ENCODE measurements at places on chromosomes 13 and 19. TPM values are rescaled to one million over a fixed set of nuclear protein-coding genes. Genes with fewer than 3 reads are reported as not detected.

DNA sequence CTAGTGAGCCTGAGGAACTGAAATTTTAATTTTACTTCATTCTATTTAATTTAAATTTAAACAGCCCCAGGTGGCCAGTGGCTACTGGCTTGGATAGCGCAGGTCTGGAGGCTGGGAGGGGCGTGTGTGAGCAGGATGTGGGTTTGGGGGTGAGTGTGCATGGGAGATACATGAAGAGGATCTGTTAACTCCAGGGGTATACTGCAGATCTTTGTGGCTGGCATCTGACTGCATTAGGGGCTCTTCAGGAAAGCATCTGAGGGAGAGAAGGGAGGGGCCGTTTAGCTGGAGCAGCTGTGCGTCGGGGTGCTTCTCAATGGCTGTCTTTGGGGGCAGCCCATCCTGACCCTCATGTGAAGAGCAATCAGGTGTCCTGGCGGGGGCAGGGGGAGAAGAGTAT is 6.8 kb downstream of the SHANK1 start:
- H3K4me1 ChIP-seq, result no peaks in the 10 kb centered on the region
- no peaks in the 10 kb centered on the region for H3K27me3 ChIP-seq
- no peak overlapping the region for H3K27ac ChIP-seq

GRCh38 chr13:32031025-32031814 is at the start of gene FRY:
Gene FRY, plus strand, starts transcription at chr13:32031774. Its CDS starts 22 bp downstream, at chr13:32031796.
- DNase-seq, result peak; percentile 77
- H3K27me3 ChIP-seq, result no peaks in the 10 kb centered on the region
- no peaks in the 10 kb centered on the region for H3K36me3 ChIP-seq
- H3K27ac ChIP-seq, result no peak within 1 kb of the TSS
- H3K4me3 ChIP-seq, result peak within 1 kb of the TSS; percentile 75

GRCh38 chr19:38543807-38544568 is 73.8 kb downstream of the MAP4K1 start:
- DNase-seq, result peak; percentile 86
- no peak overlapping the region for H3K27ac ChIP-seq

- peaks cover 10% of the 10 kb centered on the region for H3K27me3 ChIP-seq
- no peak overlapping the region for H3K4me3 ChIP-seq
- H3K36me3 ChIP-seq, result no peaks in the 10 kb centered on the region
Observed at GRCh38 chr19:13092606-13093235, 9.9 kb downstream of the LYL1 start.

DNA sequence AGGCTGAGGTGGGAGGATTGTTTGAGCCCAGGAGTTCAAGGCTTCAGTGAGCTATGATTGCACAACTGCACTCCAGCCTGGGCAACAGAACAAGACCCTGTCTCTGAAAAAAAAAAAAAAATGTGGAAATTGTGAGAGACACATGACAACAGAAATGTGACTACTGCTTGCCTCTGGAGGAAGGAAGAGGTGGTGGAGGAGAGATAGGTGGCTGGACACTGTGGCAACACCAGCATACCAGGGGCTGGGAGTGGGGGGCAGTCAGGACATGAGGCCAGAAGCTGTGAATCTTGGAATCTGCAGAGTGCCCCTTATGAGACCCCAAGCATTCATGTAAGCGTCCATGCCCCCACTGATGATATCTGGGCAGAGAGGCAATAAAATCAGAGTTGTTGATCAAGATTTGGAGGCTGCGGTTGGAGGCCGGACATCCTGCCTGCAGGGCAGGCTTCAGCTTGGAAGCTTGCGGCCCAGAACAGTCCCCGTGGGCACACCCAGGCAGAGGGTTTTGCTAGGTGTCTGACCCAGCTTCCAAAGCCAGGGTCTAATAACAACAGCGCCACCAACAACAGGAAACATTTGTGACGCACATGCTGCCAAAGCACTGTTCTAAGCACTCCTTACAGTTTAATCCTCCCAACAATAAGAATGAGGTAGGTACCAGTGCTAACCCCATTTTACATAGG is 16.9 kb downstream of the FAM187B start:
- DNase-seq, result no peak
- no peaks in the 10 kb centered on the region for H3K36me3 ChIP-seq
- H3K4me3 ChIP-seq, result no peak overlapping the region
- no peak overlapping the region for H3K27ac ChIP-seq
- no peaks in the 10 kb centered on the region for H3K27me3 ChIP-seq

The ATXN8OS gene
- not detected for total RNA-seq

The TTC9B gene
- total RNA-seq, result not detected

The MEIS3 gene
- total RNA-seq, result 7.6 TPM

The ZNF560 gene
- total RNA-seq, result not detected

The LYPD3 gene
- total RNA-seq, result 1.7 TPM

The WTIP gene
- 22.3 TPM for total RNA-seq

- DNase-seq, result no peak
- H3K4me3 ChIP-seq, result peak overlapping the region; percentile 88
- H3K27ac ChIP-seq, result peak overlapping the region; percentile 96
- H3K36me3 ChIP-seq, result no peaks in the 10 kb centered on the region
Observed at GRCh38 chr13:33543089-33543459, 257.5 kb upstream of the STARD13 start.

- no peaks in the 10 kb centered on the region for H3K36me3 ChIP-seq
- no peaks in the 10 kb centered on the region for H3K4me1 ChIP-seq
- no peaks in the 10 kb centered on the region for H3K27me3 ChIP-seq
- no peak within 1 kb of the TSS for H3K27ac ChIP-seq
- peak within 1 kb of the TSS; percentile 52 for H3K4me3 ChIP-seq
- DNase-seq, result peak; percentile 82
Observed at GRCh38 chr19:7926021-7926726, at the start of gene CTXN1. Gene CTXN1, minus strand, starts transcription at chr19:7926135. Its CDS starts 597 bp downstream, at chr19:7925538.

- no peak overlapping the region for H3K4me3 ChIP-seq
- H3K27me3 ChIP-seq, result peaks cover 2% of the 10 kb centered on the region
- no peak overlapping the region for H3K27ac ChIP-seq
- no peaks in the 10 kb centered on the region for H3K36me3 ChIP-seq
- H3K4me1 ChIP-seq, result no peaks in the 10 kb centered on the region
- DNase-seq, result no peak
Observed at GRCh38 chr13:108326309-108326708, 56.8 kb downstream of the TNFSF13B start.

DNA sequence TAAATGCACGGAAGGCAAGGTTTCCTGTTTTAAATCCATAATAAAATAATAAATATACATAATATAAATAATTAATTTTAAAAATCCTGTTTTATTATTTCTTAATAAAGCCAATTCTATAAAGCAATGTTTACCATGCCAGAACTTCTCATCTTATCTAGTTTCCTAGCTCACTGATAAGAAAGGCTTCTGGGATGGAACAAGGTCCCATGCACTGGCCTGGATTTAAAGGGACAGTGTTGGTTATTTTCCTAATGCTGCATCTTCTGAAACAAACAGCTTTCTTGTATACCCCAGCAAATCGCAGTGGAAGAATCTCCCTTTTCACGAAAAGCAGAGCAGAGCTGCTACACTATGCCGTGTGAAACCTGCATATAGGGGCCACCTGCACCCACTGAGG is 68.8 kb downstream of the LNX2 start:
- DNase-seq, result no peak
- no peaks in the 10 kb centered on the region for H3K4me1 ChIP-seq
- no peak overlapping the region for H3K27ac ChIP-seq
- no peak overlapping the region for H3K4me3 ChIP-seq
- no peaks in the 10 kb centered on the region for H3K27me3 ChIP-seq
- peaks cover 19% of the 10 kb centered on the region for H3K36me3 ChIP-seq

GRCh38 chr13:103663996-103664395 is 597.8 kb upstream of the SLC10A2 start:
- no peaks in the 10 kb centered on the region for H3K36me3 ChIP-seq
- H3K4me3 ChIP-seq, result no peak overlapping the region
- no peaks in the 10 kb centered on the region for H3K4me1 ChIP-seq

GRCh38 chr19:55436847-55437246 is 6.3 kb downstream of the SHISA7 start:
- H3K36me3 ChIP-seq, result no peaks in the 10 kb centered on the region
- no peak overlapping the region for H3K4me3 ChIP-seq
- DNase-seq, result no peak
- H3K4me1 ChIP-seq, result peaks cover 3% of the 10 kb centered on the region

- H3K27ac ChIP-seq, result no peak overlapping the region
- H3K36me3 ChIP-seq, result no peaks in the 10 kb centered on the region
- H3K4me1 ChIP-seq, result no peaks in the 10 kb centered on the region
- no peak for DNase-seq
- no peaks in the 10 kb centered on the region for H3K27me3 ChIP-seq
- H3K4me3 ChIP-seq, result no peak overlapping the region
Observed at GRCh38 chr13:95221971-95222732, 79.1 kb downstream of the ABCC4 start.

The ZNF83 gene
- total RNA-seq, result 90.4 TPM

The CDX2 gene
- total RNA-seq, result not detected

DNA sequence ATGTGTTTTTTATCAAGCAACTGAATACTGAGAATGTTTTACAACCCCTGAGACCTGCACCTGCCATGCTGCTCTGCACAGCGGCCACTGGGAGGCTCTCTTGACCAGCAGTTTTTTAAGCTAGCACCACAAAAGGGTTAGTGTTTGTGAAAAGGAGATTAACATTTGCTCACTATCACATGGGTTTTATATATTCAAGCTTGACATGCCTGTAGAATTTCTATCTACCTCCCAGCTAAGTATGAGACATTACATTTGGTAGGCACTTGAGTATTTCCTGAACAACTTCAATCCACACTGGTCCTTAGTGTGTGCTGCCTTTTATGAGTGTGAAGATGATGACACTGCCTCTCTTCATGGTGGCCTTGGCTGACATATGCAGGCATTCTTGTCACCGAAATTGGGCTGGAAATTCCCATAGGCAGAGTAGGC is 1238.9 kb downstream of the UQCRFS1 start:
- H3K27me3 ChIP-seq, result no peaks in the 10 kb centered on the region
- peaks cover 2% of the 10 kb centered on the region for H3K4me1 ChIP-seq
- no peaks in the 10 kb centered on the region for H3K36me3 ChIP-seq
- no peak for DNase-seq

DNA sequence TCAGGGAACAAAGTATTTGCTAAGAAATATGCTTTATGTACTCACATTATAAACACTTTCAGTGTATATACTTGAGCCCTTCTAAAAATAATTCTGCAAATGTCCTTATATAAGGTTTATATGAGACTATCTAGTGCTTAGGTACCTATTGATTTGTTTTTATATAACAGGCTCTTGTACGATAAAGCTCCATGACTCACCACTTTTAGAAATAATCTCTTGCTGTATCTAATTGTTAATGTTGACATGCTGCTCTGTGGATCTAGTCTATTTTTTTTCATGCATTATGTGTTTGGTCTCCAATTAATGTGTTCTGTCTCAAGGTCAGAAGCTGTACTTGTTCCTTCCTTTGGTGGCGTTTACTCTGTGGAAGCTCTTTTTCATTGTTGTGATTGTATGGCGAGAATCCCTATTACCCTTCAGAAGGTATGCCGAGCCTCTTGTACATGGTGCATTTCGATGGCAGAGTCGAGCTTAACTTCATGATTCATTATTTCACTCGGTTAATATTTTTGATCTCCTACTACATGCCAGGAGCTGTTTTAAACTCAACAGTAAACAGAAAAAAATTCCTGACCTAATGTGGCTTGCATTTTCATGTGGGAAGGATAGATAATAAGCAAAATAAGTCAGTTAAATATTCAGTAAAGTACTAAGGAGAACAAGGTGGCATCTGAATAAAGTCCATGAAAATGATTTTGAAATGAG is 361.6 kb downstream of the COG6 start:
- no peak for DNase-seq
- no peaks in the 10 kb centered on the region for H3K4me1 ChIP-seq
- H3K27ac ChIP-seq, result no peak overlapping the region
- H3K36me3 ChIP-seq, result no peaks in the 10 kb centered on the region
- H3K4me3 ChIP-seq, result no peak overlapping the region

The TNFAIP8L1 gene
- 11.5 TPM for total RNA-seq

The SULT2B1 gene
- 2.3 TPM for total RNA-seq

DNA sequence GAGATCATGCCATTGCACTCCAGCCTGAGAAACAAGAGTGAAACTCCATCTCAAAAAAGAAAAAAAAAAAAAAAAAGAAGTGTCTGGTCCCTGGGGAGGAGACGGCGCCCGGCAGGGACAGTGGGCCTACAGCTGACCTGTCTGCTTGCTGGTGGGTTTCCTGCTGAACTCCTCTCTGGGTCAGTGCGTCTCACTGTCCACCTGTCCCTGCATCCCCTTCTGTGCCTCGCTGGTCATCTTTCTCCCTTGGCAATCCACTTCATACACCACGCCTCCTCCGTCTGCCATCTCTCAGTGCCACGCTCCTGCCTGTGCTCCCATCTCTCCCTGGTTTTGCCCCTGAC is 63.4 kb downstream of the ACSBG2 start:
- no peak overlapping the region for H3K27ac ChIP-seq
- no peaks in the 10 kb centered on the region for H3K4me1 ChIP-seq
- no peaks in the 10 kb centered on the region for H3K27me3 ChIP-seq

DNA sequence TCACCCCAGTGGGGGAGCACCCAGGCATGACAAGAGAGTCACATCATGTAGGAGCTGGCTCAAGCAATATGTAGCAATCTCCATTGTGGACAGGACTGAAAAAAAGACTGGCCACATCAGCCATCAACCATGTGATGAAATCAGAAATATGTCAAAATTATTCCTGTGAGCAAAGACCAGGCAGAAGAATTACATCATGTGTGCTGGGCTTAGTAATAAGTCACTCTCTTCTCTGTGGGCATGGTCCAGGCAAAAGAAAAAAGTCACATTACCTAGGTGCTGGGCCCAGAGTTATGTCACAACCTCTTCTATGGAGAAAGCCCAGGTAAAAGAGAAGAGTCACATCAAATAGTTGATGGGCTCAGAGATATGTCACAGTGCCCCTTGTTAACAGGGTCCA is 28.3 kb upstream of the ZNF729 start:
- no peaks in the 10 kb centered on the region for H3K27me3 ChIP-seq
- no peak overlapping the region for H3K4me3 ChIP-seq
- H3K27ac ChIP-seq, result no peak overlapping the region
- no peaks in the 10 kb centered on the region for H3K4me1 ChIP-seq

DNA sequence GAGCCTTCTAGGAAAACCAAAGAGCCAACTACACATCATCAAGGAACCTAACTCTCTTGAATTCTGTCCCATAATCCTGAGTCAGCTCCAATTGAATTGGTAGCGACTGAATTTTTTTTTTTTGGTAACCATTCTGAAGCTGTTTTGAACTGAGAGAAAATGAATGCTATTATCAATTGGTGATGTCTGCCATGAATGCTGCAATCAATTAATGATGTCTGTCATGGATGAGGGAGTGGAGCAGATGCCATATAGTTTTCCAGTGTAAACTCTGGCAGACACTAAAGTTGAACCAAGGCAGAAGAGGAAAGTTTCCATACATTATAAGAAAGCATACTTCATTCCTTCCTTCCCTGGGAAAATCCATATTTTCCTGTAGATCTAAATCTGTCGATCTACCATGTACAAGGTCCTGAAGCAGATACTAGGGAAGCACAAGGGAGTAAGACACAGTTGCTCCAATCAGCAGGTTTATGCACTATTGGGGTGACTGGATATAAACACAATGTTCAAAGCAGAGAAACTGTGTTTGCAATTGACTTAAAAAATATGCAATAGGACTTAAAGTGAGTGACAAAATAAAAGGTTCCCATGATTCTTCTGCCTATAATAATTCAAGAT is 48.8 kb downstream of the MBD3L1 start:
- no peaks in the 10 kb centered on the region for H3K36me3 ChIP-seq
- H3K27ac ChIP-seq, result no peak overlapping the region
- no peak overlapping the region for H3K4me3 ChIP-seq
- no peaks in the 10 kb centered on the region for H3K4me1 ChIP-seq

All from kidney (tissue), 22 donors.